H9 (cell line): ENCODE measurements at places on chromosomes 4 and X. TPM values are rescaled to one million over a fixed set of nuclear protein-coding genes. Genes with fewer than 3 reads are reported as not detected.

CTAG2 gene
- total RNA-seq, result not detected in 2 replicates

ADAMTS3 gene
- 0.94 and 1.1 TPM in 2 replicates for total RNA-seq

CHST7 gene
- 17.1 and 18.7 TPM in 2 replicates for total RNA-seq

HNRNPD gene
- total RNA-seq, result 610 and 611 TPM in 2 replicates

RADX gene
- 1.5 and 1.6 TPM in 2 replicates for total RNA-seq

FSTL5 gene
- not detected in 2 replicates for total RNA-seq

CPE gene
- total RNA-seq, result 10.0 and 11.6 TPM in 2 replicates

GASK1B gene
- total RNA-seq, result not detected in 2 replicates

SLC10A6 gene
- not detected in 2 replicates for total RNA-seq

FGF13 gene
- total RNA-seq, result 16.3 and 17.1 TPM in 2 replicates

GAGE2A gene
- not detected in 2 replicates for total RNA-seq

SLIT2 gene
- 1.3 and 1.5 TPM in 2 replicates for total RNA-seq
